ENCODE measurements at places on chromosomes 4 and X. TPM values are rescaled to one million over a fixed set of nuclear protein-coding genes. Genes with fewer than 3 reads are reported as not detected.

- DNase-seq, result no peak
Observed at GRCh38 chrX:151596282-151596681, 32.8 kb downstream of the PASD1 start.

Gene AWAT1
- total RNA-seq, result not detected

DNA sequence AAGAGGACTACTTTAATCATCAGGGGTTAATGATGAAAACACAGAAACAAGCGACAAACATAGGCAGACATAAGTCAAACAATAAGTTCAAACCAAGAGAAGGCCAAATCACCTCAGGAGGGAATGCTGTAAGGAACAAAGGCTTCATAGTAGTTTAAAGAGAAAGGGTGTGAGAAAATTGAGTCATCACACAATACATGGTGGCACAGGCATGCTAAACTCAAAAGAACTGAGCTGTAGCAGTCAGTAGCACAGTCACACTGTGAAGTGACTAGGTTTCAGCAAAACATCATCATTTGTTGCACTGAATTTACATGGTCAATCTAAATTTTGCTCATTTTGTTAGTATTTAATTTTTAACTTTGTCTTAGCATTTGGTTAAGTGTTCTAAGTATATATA lies 24.2 kb downstream of the SMC1A start:
- no peak for DNase-seq

DNA sequence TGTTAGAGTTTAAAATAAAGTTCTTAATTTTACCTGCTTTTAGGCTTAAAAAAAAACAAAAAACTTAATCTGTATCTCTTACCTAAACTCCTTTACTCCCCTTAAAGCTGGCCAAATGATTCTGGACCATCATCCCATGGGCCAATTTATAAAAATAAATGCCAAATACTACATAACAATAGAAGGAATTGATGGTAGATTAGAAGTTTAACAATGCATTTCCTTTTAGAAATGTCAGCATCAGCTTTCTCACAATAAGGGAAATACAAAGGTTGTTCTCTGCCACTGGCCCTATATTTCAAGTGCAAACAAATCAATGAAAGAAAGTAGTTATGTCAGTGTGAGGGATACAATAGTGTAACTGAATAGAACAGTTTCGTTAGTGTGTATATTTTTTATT lies 5.7 kb upstream of the RAPGEF2 start:
- DNase-seq, result no peak

- no peak for DNase-seq
Observed at GRCh38 chr4:63578383-63578782, 830.9 kb downstream of the TECRL start.

GRCh38 chr4:38612646-38613414 lies 51.2 kb upstream of the KLF3 start:
- no peak for DNase-seq

GRCh38 chr4:185945252-185945651 lies 123.7 kb upstream of the TLR3 start:
- no peak for DNase-seq

GRCh38 chrX:18983666-18984380 lies at the start of gene PHKA2:
TSS of gene PHKA2 (minus strand) at chrX:18984114. CDS start at chrX:18983932, 182 bp downstream.
- peak; percentile 85 for DNase-seq

DNA sequence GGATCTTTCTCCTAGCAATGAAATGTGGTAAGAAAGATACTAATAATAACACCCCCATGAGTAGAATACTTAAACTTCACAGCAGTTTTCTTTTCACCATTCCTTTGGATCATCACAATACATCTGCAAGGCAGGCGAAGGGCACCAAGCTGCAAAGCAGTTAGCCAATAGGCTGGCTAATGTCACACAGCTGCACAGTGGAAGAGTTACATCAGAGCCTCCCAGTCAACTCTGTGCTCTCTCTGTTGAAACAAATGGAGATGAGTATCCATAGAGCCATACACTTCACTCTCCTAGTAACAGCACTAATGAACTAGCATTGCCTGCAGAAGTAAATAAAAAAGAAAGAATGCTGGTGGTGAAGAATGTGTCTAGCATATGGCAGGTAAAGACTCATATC lies 139.0 kb downstream of the ATG4A start:
- DNase-seq, result no peak

All from posterior vena cava (tissue), 2 donors.